ENCODE measurements at places on chromosomes 6 and 20.

DNA sequence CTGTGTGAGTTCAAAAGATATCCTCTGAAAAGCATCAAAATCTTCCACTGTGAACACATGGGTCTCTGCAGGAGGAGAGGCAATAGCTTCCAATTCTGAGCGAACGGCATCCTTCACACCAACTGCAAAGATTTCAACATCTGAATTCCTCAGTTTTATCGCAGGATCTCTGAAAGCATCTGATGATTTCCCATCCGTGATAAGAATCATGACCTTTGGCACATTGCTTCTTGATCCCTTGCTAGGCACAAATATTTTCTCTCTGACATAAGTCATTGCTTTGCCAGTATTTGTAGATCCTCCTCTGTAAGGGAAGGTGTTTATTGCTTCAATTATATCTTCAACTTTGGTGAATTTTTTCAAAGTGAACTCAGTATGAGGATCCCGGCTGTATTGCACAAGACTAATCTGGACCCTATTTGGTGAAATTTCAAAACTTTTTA, 22.7 kb downstream of the COL12A1 start:
- DNase-seq, result no peak

DNA sequence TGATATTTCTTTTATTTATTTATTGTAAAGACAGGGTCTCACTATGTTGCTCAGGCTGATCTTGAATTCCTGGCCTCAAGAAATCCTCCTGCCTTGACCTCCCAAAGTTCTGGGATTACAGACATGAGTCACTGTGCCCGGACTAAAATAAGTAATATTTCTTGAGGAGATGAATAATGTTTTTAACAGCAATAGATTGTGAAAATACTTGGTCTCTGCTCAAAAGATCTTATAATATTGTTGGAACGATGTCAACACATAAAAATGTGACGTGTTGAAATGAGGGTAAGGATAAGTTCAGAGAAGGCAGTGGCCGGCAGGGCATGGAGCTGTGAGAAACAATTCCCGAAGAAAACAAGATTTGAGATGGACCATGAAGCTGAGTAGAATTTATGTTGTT, 178.7 kb downstream of the GJA1 start:
- no peak for DNase-seq

DNA sequence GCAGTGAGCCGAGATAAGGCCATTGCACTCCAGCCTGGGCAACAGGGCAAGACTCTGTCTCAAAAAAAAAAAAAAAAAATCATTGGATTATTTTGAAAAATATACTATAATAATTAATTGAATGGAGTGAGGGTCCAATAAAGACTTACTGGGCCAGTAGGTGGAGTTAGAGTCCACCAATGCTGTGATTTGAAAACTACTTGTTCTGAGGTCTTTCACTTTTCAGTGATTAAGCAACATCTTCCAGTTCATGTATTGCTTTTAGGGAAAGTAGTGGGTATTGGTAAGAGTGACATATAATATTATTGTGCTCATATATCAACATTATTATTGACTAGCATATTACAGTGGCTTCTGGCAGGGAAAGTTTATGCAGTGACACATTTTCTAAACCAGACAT, 530.3 kb downstream of the KHDRBS2 start:
- DNase-seq, result no peak

DNA sequence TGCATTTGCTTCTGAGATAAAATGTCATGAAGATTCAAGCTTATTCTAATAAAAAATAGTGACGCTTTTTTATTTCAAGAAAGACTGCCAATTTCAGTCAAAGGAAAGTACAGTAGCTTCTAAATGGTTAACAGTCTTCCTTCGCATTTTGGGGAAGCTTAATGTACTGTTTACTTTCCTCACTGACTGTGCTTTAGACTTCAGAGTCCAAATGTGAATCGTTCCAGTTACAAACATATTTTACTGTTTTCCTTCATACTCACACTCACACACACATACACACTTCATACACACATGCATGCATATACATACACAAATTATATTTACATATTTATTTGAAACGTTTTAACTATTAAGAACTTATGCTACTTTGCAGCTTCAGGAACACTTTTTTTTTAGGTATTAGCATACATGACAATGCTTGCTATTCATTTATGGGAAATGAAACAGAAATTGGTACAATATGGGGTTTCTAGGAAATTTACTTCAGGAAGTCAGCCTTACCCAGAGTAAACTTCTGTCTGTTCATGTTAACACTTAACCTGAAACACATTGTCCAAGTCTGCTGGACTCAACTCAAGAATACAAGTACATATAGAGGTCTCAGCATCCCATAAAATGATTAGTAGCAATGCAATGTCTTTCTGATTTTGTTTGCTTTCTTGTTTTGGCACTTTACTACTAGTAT, 145.4 kb downstream of the RPS12 start:
- no peak for DNase-seq

DNA sequence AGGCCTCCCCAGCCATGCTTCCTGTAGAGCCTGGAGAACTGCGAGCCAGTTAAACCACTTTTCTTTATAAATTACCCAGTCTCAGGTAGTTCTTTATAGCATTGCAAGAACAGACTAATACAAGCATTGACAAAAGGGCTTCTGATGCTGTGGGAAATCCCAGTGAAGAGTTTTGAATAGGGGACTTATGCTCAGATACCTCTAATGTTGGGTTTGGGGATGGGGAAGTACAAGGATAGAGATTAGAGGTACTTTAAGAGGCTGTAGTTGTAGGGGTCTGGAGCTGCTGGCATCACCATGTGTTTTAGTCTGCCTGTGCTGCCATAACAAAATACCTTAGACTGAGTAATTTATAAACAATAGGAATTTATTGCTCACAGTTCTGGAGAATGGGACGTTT, 8.8 kb downstream of the SLX4IP start:
- DNase-seq, result no peak

GRCh38 chr6:154485815-154486214, 24.7 kb downstream of the CNKSR3 start:
- DNase-seq, result no peak

GRCh38 chr20:25136643-25137559, 55.0 kb upstream of the VSX1 start:
- peak; percentile 79 for DNase-seq

- no peak for DNase-seq
Observed at GRCh38 chr20:6956056-6956455, 188.6 kb downstream of the BMP2 start.

DNA sequence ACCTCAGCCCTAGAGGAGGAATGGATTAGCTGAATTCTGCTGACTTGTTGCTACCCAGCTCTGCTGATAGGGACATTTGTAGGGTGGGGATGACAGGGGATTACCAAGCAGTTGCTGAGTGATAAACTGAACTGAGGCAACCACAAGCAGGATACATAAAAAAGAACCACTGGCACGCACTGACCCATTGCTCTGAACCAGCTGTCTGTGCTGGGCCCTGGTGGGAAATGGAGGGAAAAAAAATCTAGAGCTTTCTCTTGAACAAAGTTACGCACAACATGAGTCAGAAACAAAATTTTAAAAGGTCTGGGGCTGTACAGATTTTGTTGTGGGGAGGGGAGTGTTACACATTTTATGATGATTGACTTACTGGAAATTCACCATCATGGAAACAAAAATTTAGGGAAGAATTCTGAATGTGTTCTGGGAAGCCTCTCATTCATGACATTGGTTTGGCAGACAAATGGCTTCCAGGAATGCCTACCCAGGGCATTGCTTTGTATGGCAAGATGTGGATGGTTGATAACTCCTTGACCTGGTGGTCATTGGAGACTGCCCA, 37.7 kb downstream of the FOXO3 start:
- no peak for DNase-seq

GRCh38 chr6:84150705-84151104, 76.7 kb downstream of the CEP162 start:
- DNase-seq, result no peak

DNA sequence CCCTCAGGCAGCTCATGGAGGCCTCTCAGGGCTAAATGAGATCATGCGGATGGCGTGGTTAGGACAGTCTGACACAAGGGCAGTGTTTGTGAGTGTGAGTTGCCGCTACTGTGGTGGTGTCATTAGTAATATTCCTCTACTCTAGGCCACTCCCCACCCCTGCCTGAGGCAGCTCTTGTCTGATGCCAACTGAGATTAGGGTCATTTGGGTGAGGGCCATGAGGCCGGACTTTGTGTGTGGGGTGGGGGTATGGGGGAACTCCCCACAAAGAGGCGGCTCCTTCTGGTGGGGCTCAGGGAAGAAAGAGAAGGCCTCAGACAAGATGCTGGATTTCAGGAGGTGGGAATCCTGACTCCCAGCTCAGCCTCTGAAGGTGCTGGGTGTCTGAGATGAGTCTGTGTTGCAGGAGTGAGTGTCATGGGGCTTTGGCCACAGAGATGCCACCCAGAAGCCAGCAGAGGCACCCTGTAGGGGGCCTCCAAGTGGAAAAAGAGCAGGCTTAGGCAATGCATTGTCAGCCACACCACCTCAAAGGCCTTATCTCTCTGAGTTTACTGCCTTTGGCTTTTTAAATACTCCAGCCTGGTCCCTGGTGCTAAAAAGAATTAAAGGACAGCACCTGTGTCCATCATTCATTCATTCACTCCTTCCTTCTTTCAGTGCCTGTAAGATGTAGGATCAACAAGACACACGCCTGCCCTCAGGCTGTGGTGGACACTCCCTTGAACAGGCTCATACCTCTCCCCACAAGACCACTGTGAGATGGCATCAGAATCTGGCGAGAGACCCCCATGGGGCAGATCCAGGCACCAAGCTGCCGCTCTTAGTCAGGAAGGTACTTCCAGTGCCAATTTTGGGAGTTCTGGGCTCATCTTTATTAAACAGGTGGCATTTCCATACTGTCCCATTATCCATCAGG, 175.2 kb downstream of the MRPL14 start:
- no peak for DNase-seq

- no peak for DNase-seq
Observed at GRCh38 chr6:135018052-135018451, 36.6 kb downstream of the HBS1L start.

DNA sequence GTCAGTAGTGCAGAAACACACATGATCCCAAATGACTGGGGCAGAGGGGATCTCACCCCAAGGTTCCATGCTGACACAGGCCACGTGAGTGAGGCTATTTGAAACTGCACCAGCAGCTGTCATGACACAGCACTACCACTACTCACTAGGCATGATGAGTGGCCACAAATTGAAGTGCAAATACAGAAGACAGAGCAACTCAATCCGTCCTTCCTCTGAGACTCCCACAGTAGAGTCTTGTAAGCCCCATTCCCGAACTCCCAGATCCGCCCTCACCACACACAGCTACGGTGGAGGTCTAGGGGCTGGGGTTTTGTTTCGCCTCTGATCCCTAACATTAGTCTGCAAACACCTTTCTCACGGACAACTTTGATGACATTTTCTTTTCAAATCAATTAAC, 113.3 kb upstream of the NUP153 start:
- no peak for DNase-seq

DNA sequence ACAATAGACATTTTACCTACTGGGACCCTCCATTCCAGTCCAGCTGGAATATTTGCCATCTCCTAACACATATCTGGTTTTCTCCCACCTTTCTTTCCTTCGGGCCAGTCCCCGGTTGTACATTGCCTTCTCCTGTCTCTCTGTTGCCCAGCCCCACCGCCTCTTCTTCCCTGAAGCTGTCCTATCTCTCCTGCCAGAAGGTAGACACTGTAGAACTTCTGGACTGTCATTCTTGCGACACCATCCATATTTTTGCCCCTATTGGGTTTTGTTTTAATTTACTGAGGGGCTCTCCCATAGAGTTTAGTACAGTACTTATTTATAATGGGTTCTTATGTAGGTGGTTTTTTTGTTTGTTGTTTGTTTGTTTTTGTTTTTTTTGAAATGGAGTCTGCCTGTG, 4.9 kb downstream of the PTK7 start:
- DNase-seq, result no peak

- no peak for DNase-seq
Observed at GRCh38 chr20:41221614-41222218, 84.4 kb downstream of the PLCG1 start.

DNA sequence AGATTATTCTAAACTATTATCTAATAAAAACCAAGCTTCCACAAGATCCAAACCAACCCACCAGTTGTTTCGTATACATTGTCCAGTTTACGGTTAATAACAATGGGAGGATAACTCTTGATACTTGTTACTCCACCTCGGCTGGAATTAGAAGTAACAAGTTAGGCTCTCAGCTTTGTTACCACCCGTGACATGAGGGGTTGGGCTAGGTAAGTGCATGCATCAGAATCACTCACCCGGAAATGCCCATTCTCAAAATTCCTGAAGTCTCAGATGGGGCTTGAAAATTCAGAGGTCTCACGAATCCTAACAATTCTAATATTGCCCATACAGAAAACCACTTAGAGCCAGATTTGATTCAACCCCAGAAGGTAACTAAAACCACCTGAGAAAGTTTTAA, 27.0 kb upstream of the SERPINB1 start:
- DNase-seq, result no peak

GRCh38 chr6:153373869-153374268, 242.8 kb upstream of the RGS17 start:
- DNase-seq, result no peak

GRCh38 chr20:33332905-33333456, 50.0 kb downstream of the BPIFB1 start:
- no peak for DNase-seq

GRCh38 chr20:49961413-49961812, 21.4 kb upstream of the SNAI1 start:
- DNase-seq, result no peak

GRCh38 chr20:20759132-20759531, 46.7 kb upstream of the RALGAPA2 start:
- no peak for DNase-seq

GRCh38 chr6:36700071-36700812, 2.6 kb downstream of the RAB44 start:
- DNase-seq, result no peak

GRCh38 chr6:152338335-152339125, 298.6 kb downstream of the SYNE1 start:
- peak; percentile 37 for DNase-seq
